ENCODE measurements at places on chromosomes 1 and 21.

DNA sequence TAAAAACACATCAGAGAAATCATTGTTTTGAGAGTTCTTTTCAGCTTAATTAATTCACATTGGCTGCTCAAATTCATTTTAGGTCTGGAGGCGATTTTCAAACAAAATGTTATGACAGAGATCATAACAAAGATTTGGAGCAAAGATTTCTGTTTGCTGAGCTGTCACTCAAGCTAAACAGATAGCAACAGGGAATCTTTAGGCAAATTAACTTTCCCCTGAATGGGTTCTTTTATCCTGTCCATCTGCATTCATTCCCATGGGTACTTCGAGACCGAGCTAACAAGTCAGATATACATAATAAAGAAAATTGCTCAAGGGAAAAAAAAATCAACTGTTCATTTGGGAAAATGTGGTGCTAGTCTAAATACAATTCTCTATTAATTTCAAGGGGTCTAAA, 30.2 kb upstream of the CA6 start:
- no peak for DNase-seq

- no peak for DNase-seq
Measured at GRCh38 chr1:209871006-209871405, 43.2 kb downstream of the UTP25 start.

DNA sequence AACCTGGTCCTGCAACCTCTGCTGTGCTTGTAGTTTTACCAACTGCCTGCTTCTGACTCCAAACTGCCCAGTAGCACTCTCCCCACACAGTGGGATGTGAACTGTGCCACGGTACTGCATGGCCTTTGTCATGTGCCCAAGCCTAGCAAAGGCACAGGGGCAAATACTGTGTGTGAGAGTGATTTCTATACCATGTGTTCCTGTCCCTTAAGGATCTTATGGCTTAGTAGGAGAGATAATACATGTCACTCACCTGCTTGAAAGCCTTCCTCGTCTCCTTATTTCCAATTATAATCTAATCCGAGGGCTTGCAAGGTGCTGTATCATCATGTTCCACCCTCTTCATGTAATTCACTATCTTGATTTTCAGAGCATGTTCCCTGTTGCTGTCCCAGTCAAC, 51.3 kb downstream of the UBE4B start:
- no peak for DNase-seq

DNA sequence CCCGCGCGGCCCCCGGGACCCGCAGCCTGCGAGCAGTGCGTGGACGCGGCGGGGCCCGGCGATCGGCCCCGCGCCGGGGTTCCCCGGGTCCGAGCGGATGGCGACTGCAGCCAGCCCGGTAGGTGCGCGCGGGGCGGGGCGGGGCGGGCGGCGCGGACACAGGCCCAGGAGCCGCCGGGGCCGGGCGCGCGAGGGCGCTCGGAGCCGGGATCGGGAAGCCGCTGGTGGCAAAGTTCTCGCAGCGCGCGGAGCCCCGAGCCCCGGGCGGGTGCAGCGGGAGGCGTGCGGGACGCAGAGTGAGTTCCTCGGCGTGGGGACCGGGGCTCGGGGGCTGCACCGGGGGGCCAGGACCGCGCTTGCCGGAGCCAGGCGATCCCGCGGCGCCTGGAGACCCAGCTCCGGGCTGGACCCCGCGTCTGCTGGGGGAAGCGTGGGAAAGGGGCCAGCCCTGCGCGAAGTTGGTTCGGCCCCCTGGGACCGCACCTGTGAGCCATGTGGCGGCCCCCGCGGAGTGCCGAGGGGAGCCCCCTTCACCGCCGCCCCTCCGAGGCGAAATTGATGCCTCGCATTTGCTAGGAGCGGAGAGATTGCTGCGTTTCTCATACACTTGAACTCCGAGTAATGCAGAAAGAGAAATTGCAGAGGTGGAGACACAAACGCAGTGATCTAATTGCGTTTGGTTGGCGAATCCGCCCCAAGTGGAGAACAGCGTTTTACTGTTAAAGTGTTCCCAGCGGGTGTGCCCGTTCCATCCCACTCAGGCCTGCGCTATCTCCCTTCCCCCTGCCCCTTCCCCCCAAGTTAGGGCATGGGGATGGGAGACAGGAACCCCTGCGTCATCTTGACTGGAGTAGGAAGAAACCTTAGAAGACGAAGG, 228.9 kb upstream of the TMEM51 start:
- DNase-seq: no peak

DNA sequence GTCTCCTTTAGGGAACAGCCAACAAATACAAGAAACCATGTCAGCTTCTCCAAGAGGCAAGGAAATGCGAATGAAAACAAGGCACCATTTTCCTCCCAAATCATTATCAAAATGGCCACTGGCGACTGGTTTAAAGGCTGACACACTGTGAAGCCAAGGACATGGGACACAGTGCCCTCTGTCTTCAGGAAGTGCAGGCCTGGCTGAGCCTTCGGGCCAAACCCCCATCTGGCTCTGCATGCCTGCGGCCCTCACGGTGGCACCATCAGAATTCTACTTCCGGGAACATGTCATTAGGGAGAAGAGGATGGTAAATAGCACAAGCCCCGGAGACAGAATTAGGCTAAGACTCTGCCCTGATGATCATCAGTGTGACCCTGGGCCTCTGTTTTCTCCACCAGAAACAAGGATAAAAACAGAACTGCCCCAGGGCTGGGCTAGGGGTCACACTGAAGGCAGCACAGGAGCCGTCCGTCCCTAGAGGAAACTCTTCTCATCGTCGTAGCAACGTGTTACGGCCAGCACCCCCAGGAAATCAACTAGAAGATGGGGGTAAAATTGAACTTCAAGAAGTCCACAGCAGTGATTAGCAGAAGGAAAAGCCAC, 103.5 kb downstream of the NPHP4 start:
- no peak for DNase-seq

GRCh38 chr21:26332867-26333266, 162.3 kb upstream of the APP start:
- no peak for DNase-seq

DNA sequence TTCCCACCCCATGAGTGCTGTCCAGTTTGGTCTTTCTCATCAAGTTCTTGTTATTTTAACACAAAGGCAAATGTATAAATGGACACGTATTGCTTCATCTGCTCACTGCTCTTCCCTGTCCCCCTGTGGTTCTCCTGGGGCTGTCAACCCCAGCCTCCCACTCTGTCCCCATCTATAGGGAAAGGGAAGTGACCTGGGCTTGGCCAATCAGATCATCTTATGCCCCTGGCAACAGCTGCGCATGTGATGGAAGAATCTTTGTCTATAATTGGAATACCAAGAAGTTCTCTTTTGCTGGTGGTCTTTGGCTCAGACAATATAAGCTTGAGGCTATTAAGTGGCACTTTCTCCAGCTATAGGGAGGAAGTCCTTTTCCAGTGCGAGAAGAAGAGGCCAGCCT, 4.7 kb upstream of the CCSAP start:
- DNase-seq: no peak

GRCh38 chr1:180130651-180131050, 24.0 kb upstream of the QSOX1 start:
- no peak for DNase-seq

GRCh38 chr1:64470665-64471217, 812 bp downstream of the CACHD1 start:
- DNase-seq: no peak

GRCh38 chr1:157105988-157106812, 6.6 kb upstream of the ETV3L start:
- DNase-seq: no peak

- no peak for DNase-seq
Measured at GRCh38 chr1:160952129-160952510, 2.5 kb downstream of the ITLN2 start.

GRCh38 chr1:59498640-59499039, 201.7 kb downstream of the FGGY start:
- DNase-seq: no peak

- DNase-seq: no peak
Measured at GRCh38 chr21:35083246-35083645, 34.1 kb upstream of the RUNX1 start.

DNA sequence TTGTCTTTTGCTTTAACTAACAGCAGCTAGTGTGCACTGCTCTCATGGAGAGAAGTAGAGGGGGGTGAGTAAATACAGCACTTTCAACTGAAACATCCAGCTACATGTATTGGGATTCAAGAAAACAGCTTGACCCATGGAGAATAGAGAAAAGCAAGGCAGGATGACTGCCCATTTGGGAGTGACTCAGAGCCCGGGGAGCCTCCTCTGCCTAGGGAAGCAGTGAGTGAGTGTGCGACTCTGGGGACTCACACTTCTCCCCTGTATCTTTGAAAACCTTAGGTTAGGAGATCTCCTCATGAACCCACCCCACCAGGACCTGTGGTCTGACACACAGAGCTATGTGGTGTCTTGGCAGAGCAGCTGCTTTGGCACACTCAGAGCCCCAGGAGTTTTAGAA, 82.0 kb upstream of the PTGFR start:
- DNase-seq: no peak

- DNase-seq: no peak
Measured at GRCh38 chr1:180269645-180270529, 39.8 kb downstream of the LHX4 start.

DNA sequence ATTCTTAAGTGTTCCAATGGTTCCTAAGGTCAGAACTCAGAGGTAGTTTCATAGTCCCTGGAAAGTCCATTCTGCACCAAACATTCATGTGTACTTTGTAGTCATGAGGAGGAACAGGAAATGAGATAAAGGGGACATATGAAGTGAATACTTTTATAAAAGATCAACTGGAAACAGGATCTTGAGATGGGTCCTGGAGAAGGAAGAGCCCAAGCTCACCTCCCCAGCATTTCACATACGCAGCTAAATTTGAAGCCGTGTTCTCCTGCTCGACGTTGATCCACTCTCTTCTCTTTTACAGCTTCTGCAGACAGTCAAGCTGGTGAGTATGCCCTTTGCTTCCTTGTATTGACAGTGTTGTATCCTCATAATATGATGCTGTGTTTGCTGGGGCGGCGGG, 429 bp downstream of the FCGR2A start:
- no peak for DNase-seq

- DNase-seq: no peak
Measured at GRCh38 chr1:76425201-76426145, 350.9 kb downstream of the ST6GALNAC3 start.

- DNase-seq: no peak
Measured at GRCh38 chr1:107264561-107264960, 123.7 kb downstream of the NTNG1 start.

DNA sequence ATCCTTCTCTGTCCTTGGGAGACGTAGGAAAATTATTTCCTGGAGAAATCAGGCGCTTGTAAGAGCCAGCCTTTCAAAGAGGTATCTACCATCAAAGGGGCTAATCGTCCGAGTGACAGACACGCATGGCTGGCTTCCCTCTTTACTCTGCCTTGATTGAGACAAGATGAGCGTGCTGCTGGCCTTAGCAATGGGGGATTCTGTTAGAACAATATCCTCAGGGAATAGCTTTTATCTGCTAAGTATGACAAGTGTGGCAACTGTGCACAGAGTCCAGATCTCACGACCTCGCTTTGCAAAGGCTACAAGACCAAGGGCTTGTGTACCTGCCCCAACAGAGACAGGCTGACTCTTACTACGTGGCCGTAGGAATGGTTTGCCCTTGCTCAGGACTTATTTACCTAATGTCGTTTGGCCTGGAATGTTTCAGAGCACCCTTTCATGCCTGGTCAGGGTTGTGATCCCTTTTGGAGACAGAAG, 417.1 kb downstream of the KIF26B start:
- DNase-seq: no peak

DNA sequence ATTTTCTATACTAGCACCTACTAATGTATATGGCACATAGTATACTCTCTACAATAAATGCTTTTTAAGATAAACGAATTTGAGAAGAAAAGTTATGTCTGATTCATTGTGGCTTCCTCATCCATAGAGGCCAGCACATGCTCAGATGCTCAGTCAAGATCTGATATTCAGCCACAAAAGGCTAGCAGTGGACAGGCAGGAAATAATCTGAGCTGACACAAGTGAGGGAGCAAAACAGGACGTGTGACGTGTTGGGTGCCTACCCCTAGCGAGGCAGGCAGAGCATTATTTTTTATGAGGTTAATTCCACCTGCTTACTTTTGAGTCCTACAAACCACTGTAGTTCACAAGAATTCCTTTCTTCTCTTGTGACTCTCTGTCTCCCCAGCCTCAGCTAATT, 550.9 kb downstream of the SMYD3 start:
- DNase-seq: no peak

DNA sequence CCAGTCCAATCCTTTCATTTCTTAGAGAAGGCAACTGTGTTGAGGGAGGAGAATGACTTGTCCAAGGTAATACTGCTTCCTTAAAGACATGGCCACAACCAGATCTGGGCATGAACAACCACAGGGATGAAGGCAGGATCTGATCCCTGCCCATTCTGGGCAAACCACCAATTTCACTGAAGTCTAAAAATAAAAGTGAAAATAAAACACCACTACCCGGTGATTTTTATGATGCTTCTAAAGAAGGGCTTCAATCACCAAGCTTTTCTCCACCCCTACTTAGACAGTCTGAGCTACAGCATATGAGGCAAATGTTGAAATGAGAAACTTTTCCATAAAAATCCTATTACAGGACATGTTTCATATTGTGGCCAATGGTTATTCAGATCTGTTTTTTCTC, 133.0 kb downstream of the PTPN14 start:
- DNase-seq: no peak

- no peak for DNase-seq
Measured at GRCh38 chr1:220809187-220809550, 22.5 kb downstream of the MTARC1 start.

DNA sequence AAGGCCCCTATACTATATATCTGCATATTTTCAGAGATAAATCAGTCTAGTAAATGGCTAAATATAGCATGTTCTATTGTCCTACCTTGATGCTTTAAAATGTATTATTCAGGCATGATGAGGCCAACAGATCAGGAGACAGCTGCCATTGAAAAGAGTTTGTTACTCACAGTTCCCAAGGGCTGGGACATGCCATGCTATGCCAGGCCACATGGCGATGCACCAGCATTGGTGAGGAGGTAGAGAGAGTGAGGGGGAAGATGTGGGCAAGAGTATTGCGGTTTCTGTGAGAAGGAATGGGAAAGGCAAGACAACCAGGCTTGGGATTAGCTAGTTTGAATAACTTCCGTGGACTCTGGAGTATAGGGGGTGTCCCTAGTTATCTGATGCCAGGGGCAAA, 316.5 kb downstream of the DISC1 start:
- DNase-seq: no peak
